ENCODE measurements at places on chromosomes 11 and 22. TPM values are rescaled to one million over a fixed set of nuclear protein-coding genes. Genes with fewer than 3 reads are reported as not detected.
A peak's percentile ranks its signal among the peaks of the same experiment; 100 is the strongest.

Gene MUC2
- 2.2 TPM for total RNA-seq

Gene CD44
- total RNA-seq, result 135 TPM

Gene CLDN5
- total RNA-seq, result 0.30 TPM

Gene TSPAN32
- total RNA-seq, result 0.56 TPM

Gene CLNS1A
- 184 TPM for total RNA-seq

Gene LARGE1
- total RNA-seq, result 10.3 TPM

Gene CCDC87
- 0.69 TPM for total RNA-seq

Gene ZBTB16
- total RNA-seq, result 0.46 TPM

Gene MRGPRX3
- not detected for total RNA-seq

- peak; percentile 90 for ATAC-seq
These were observed at the start of gene C11orf58 for GRCh38 chr11:16738193-16738946. TSS of gene C11orf58 (plus strand) at chr11:16738647. CDS start at chr11:16738779, 132 bp downstream.

DNA sequence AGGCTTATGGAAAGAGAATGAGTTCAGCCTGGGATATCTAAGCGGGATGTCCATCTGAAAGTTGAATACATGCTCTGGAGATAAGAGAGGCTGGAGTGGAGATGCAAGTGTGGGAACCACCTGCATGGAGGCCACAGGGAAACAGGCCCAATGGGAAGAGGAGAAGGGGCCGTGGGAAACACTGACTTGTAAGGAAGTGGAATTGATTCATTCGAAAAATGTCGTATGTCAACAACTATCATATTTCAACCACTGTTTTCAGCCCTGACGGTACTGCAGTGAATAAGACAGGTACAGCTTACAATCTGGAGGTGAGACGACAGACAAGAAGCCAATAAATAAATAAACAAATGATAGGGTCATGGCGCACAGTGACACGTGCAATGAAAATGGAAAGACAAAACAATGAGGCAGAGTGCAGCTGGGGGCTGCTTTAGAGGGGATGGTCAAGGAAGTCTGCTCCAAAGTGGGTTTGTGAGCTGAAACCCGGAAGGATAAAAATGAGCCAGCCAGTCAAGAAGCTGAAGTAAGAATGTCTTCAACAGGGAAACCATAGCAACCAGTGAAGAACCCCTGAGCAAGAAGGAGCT, 35.9 kb downstream of the EFCAB6 start:
- ATAC-seq, result no peak

GRCh38 chr11:74138021-74138420, 32.8 kb downstream of the C2CD3 start:
- ATAC-seq, result no peak

- no peak for ATAC-seq
These were observed 224.2 kb downstream of the CEP164 start for GRCh38 chr11:117551761-117552343.

- ATAC-seq, result peak; percentile 9
These were observed 14.7 kb upstream of the ARHGAP8 start for GRCh38 chr22:44737406-44738346.

- no peak for ATAC-seq
These were observed 7.3 kb downstream of the IGHMBP2 start for GRCh38 chr11:68910965-68911364.

- ATAC-seq, result no peak
These were observed 89.9 kb downstream of the FAT3 start for GRCh38 chr11:92314499-92314898.

GRCh38 chr11:104221455-104221854, 57.5 kb upstream of the PDGFD start:
- ATAC-seq, result no peak

DNA sequence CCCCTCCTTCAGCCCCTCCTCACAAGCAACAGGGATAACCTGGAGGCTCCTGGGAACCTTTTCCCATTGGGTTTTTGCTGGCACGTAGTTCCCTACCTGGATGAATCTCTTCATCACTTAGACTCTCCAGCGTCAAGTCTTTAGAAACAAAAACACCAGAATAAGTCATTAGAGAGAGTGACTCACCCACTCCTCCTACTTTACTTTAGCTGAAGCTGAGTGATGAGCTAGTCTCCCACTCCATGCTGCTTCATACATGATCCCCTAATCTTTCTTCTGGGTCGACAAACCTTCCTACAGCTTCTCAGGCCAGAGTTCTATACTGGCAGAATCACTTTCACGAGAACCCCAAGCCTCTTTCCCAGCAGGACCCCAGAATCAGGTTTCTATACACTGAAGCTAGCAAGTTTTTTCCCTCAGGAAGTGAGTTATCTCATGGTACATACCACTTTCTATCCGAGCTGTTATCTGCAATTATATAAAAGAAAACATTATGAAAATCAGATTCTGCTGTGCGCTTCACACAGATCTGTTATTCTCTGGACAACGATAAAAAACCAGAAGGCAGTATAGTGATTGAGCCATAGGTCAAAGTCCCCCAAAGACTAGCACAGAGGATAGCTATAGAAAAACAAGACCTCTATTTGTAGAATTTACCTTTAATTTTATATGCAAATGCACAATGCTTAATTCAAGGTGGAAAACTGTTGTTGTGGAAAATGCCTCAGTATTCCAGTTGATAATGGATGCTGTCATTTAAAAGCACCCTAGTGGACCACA, 18.7 kb downstream of the DRICH1 start:
- no peak for ATAC-seq

DNA sequence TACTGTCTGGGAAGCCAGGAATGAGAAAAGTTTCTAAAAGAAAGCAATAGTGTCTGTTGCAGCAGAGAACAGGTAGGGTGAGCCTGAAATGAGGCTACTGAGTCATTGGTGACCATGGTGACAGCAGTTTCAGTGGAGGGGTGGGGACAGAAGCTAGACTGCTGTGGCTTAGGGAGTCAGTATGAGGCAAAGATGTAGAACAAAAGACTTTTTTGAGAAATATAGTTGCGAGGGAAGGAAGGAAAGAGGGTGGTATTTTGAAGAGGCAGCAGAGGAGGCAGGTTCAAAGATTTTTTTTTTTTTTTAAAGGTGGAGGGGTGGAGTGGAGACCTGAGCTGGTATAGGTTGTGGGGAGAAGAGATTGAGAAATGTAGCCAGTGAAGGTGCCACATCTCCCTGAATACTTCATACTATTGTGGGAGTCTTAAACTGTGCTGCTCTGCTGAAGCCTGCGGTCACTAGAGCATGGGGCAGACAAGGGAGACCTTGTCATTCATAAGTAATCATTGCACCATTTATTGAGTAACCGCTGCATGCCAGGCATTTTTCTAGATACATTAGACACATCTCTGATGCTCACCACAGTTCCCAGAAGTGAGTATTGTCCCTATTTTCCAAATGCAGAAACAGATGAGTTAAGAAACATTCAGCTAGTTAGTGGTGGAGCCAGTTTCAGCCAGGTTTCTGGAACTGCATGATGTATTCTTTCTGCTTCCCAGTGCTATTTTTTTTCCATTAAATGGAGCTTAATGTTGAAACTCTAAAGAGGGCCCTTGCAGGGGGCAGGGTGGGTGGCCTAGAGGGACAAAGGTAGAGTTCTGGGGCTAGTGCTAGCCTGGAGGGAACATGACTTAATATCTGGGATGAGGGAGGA, 49.9 kb downstream of the STIM1 start:
- ATAC-seq, result peak; percentile 81

DNA sequence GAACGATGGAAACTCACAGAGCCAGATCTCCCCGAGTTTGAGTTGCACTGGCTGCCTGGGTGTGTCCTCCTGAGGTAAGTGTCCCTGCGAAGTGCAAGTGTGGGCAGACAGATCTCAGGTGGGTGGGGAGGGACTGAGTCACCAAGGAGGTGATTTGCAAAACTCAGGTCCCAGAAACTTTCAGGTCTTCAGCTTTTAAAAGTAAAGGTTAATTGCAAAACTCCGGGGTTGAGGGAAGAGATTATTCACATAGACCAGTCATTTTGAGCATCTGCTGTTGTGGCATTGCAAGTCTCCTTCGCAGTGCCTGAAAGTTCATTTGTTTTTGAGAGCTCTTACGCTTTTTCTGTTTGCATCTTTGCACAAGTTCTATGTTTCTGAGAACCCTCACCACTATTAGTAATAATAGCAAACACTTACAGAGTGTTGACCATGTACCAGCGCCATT, 7.1 kb downstream of the CD44 start:
- no peak for ATAC-seq

DNA sequence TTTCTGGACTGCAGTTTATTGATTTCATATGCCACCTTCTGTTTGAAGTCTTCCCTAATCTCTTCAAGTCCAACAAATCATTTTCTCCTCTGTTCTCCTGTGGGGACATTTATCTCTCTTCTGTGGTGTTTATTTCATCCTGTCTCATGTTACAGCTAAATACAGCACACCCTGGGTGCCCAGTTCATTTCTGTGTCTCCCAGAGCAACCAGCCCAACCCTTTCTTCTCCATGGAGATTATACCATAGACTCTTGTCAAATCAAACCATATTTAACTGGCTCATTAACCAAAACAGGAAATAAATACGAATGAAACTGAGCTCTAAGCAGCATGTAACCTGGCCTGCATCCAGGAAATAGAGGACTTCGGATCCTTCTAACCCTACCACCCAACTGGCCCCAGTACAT, at the start of gene MS4A8:
MS4A8 (plus strand) TSS at position 329 of the 408 bp plus-strand sequence. CDS start 1,249 bp downstream, outside the sequence.
- peak; percentile 64 for ATAC-seq

Measured in motor neuron (in vitro differentiated cells).